ENCODE measurements at places on chromosomes 7 and 10.

- no peak for DNase-seq
Measured at GRCh38 chr7:48637382-48637781, 287.0 kb upstream of the CDC14C start.

GRCh38 chr7:132815696-132816311 is 239.5 kb upstream of the PLXNA4 start:
- DNase-seq, result no peak

DNA sequence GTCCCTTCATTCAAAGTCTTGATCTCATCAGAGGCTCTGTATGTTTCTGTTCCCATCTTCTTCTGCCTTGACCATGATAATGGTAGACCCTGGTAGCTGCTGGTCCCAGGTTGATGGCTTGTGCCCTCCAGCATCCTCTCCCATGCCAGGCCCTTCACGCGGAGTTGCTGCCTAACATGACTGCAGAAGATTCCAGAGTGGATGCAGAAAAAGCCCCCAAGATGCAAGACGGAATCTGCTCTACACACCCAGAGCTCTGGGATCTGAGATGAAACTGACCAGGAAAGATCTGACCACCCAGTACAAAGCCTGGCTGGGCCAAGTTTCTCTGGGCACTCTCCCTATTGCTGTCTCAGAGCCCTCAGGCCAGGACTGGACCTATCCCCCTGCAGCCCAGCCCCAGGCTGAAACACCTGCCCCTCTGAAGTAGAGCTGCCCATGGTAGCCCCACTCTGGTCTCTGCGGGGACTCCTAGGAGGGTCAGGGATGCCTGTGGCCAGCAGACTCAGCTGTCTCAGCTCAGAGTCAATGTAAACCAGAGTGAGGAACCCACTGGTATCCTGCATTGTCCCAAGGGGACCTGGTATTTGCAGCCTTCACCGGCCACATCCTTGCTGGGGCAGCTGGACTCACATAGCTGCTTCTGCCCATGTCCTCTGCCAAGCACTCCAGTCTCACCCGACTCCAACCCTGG is 9.5 kb upstream of the FRMD4A start:
- no peak for DNase-seq

DNA sequence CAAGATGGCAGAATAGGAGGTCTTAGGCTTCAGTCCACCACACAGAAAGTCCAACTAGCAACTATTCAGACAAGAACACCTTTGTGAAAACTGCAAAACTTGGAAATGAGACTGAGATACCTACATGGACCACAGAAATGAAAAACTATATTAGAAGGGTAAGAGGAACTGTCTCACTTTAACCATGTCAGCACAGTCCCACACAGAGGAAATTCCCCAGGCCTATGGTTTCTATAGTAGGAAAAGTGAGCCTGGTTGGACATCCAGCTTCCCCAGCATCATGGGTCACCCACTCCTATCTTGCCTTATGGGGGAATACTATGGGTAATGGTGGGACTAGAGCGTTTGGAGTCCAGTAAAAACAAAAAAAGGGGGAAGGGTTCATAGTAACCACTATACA is 38.8 kb upstream of the CDK6 start:
- no peak for DNase-seq

- no peak for DNase-seq
Measured at GRCh38 chr7:83708531-83708930, 59.6 kb upstream of the SEMA3E start.

DNA sequence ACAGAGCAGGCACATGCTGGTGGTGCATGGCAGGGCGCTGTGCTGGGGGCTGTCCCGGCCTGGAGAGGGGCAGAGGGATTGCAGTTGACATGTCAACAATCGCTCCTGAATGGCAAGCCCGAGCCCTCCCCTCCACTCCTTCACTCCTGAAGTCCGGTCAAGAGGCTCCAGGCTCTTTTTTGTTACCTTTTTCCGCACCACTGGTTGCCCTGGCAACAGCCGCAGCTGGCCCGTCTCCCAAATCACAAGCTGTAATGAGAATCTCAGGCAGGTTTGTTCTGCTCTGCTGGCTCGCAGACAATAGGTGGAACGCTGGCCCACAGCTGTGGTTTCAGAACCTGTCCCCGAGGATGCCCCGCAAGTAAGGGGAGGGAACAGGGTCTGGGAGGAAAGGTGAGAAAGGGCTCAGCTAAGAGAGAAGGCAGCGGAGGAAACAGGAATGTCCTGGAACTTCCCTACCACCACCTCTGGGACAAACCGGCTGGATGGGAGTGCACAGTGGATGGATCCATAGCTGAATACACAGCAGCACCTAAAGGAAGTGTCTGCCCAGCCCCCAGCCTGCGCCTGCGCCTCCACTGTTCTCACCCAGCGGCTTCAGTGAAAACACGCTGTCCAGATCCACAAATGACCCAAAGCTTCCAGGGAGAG is 58.9 kb downstream of the CALML3 start:
- DNase-seq, result no peak

DNA sequence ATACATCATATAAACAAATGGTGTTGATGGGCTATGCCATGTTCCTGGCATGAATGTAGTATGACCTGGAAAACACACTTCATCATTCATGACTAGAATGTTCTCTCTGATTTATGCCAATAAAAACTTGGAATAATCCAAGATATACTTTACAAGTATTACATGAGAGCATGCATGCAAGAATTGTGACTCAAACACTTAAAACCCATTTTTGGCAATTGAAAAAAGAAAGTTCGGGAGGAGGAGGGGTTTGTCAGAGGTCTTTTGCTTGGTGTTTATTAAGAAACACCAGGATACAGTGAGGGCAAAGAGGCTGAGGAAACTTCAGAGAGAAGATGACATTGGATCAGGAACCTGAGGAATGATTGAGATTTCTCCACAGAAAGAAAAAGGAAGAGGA is 10.2 kb upstream of the CUL1 start:
- peak; percentile 39 for DNase-seq

DNA sequence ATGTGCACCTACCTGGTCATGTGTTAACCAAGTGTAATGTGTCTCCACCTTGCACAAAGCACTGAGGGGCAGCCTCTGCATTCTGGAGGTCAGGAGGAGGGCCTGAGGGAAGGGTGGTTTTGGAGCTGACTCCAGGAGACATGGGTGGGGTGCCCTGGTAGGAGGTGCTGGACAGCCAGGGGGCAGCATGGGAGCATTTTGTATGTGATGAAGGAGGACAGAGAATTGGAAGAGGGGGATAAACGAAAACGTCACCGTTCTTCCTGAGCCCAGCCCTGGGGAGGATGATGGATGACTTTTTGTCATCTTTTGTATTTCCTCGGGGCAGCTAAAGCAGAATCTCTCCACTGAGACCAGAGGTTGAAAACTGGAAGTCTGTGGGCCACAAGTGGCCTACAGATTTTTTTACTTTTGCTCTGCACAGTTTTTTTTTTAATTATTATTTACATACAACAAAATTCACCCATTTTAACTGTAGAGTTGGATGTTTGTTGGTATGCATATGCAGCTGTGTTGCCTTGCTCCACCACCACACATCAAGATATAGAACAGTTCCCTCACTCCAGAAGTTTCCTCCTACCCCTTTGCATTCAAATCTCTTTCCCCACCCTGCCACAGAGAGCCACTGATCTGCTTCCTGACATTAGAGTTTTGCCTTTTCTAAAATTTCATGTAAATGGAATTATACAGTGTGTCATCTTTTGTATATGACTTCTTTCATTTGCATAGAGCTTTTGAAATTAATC is 242.5 kb downstream of the VTI1A start:
- DNase-seq, result peak; percentile 6

- no peak for DNase-seq
Measured at GRCh38 chr7:49159536-49159935, 235.2 kb downstream of the CDC14C start.

GRCh38 chr7:95586951-95587301 is 9.4 kb downstream of the PDK4 start:
- no peak for DNase-seq

DNA sequence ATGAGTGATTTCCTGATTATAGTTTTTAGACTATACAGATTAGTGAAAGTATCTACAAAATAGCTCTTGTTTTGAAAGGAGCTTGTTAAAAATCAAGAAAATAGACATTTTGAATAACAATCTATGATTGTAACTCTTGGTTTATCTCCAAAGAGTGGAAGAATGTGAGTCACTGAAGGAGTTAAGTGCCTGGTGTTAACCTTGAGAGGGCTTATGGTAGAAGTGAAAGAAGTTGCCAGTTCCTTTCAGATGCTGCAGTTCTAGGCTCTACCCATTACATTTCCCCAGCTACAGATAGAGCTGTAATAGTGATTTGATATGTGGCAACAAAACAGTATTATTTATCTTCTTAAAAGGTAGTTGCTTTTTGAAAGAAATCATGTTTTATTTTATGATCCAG is 12.7 kb downstream of the NRBF2 start:
- DNase-seq, result peak; percentile 32

DNA sequence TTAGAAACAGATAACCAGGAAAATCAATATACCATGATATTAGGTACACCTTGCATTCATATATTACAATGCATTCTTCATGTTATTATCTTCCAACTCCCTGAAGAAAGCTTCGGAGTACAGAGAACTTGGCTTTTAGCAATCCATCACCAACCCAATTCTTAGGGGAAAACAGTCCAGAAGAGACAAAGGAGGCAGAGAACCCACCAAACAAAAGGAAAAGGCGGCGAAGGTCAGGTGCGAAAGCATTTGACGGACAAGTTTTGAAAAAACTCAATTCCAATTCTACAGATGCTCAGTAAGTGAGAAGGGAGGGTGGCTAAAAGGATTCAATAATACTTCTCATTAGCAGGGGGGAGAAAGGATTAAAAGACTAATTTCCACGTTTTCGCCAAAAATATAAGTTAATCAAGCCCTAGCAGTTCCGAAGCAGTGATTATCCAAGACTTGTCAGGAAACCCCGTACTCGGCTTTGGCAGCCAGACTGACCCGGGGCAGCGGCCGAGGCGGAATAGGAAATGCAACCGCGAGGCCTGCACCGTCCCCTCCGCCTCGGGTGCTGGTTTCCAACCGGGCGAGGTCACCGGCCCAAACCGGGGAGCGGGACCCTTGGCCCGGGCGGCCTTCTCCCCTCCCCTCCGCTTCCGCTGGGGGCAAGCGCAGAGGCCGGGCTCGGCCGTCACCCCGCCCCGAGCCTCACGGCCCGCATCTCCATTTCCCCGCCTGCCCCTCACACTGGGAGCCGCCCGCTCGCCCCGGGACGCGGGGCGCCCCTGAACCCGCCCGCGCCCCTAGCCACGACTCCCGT is 747 bp downstream of the GDI2 start:
- peak; percentile 16 for DNase-seq

GRCh38 chr7:46291601-46292150 is 370.6 kb upstream of the IGFBP3 start:
- peak; percentile 81 for DNase-seq

- DNase-seq, result no peak
Measured at GRCh38 chr7:151872531-151873401, 4.1 kb downstream of the PRKAG2 start.

DNA sequence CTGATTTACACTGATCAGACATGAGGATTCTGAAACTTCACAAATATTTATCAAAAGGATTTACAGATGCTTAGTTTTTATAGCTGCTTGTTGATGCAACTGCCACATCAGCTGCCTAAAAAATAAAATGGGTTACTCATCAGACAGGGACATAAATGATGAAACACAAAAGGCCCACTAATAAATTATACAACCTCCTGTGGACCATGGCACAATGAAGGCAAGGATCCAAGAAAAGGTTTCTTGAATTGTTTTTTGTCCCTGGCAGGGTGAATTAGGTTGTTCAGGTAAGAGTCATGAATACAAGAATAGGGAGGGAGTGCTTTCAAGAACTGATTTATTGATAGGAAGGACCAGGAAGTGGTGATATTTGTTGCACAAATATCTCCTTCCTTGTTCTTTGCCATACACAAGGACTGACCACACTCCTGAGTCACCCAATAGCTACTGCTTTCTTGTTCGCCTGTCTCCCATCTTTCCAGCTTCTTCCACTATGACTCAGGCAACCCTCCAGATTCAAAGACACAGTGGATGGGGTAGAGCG is 234.5 kb downstream of the AHR start:
- peak; percentile 96 for DNase-seq

GRCh38 chr10:110209454-110209925 is 2.1 kb downstream of the MXI1 start:
- DNase-seq, result peak; percentile 85

- DNase-seq, result no peak
Measured at GRCh38 chr7:158266817-158267741, 320.5 kb downstream of the PTPRN2 start.

DNA sequence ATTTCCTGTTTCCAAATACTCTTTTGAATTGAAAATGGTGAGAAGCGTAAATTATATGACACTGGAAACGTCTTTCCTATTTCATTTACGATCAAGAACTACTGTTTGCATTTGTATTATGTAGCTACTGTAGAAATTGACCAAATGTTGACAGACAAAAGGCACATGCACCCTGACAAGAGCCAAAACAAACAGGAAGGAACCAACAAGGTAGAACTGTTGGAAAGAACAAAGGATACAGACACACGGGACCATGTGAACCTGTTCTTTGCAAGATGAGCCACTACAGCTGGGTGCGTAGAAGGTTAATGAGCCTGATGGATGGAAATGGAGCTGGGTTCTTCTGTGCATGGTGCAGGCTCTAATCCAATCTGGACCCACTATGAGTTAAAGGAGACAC is 48.4 kb upstream of the FZD8 start:
- DNase-seq, result no peak

GRCh38 chr7:52719677-52720076 is 315.8 kb upstream of the POM121L12 start:
- DNase-seq, result no peak

GRCh38 chr7:50502001-50502684 is 52.0 kb upstream of the FIGNL1 start:
- peak; percentile 89 for DNase-seq

GRCh38 chr7:122067077-122067476 is 77.0 kb downstream of the AASS start:
- no peak for DNase-seq

GRCh38 chr10:48548531-48549135 is 56.2 kb downstream of the ARHGAP22 start:
- DNase-seq, result no peak
